Placental pericyte (primary cell): ENCODE measurements at places on chromosomes 2 and 18. TPM values are rescaled to one million over a fixed set of nuclear protein-coding genes. Genes with fewer than 3 reads are reported as not detected.

KCNF1 gene
- not detected in 2 replicates for total RNA-seq

ITGB6 gene
- 0.57 TPM in 1 of 2 replicates, not detected in the other for total RNA-seq

MSTN gene
- not detected in 2 replicates for total RNA-seq

CYP26B1 gene
- under 0.01 and 4.9 TPM in 2 replicates for total RNA-seq

ST6GAL2 gene
- 0.44 and 27.3 TPM in 2 replicates for total RNA-seq

ASXL3 gene
- 0.14 and 0.22 TPM in 2 replicates for total RNA-seq
